ENCODE measurements at places on chromosomes 4 and X.

- DNase-seq: peak; percentile 54
Measured at GRCh38 chrX:135543924-135544323, 23.5 kb downstream of the INTS6L start.

DNA sequence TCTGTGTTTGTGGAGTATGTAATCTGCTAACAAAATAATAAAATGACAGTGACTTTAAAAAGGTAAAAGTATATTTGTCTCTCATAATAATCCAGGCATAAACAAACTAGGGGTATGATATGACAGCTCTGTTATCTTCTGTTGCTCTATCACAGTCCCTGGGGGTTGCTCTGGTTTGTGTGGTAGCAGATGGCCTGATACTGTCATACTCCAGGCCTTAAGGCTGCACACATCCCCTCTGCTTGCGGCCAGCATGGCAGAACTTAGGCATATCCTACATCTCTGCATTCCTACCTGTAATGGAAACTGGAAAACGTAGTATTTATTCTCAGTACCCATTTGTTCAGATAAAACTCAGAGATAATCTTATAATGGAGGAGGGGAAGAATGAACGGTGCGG, 117.9 kb upstream of the HAND2 start:
- DNase-seq: no peak

GRCh38 chrX:2521927-2522386, 21.2 kb upstream of the DHRSX start:
- DNase-seq: no peak

DNA sequence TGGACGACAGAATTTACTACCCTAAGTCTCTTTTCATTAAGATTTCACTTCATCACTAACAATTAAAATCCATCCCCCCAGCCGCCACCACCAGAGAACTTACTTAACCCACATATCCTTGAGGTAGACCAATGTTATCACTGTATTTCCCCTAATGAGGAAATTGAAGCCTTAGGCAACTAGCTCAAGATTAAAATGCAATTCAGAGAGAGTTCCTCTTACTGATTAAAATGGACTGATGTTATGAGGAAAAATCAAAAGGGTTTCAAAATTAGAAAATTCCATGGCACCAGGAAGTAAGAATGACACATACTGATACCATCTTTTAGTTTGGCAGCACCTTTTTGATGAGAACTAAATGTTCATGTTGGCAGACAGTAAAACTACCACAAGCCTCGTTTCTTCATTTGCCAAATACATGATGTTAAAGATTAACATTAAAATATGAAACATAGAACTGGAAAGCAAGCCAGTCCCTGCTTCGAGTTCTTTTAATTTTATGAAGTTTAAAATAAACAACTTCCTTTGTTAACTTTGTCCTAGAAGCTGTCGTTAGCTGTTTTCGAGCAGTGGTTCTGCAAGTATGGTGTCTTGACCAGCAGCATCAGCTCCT, 69.3 kb upstream of the CCDC160 start:
- no peak for DNase-seq

- no peak for DNase-seq
Measured at GRCh38 chrX:40011322-40012038, 86.3 kb downstream of the BCOR start.

GRCh38 chrX:118062048-118062789, 54.4 kb downstream of the KLHL13 start:
- no peak for DNase-seq

GRCh38 chr4:18540349-18540748, 518.8 kb upstream of the LCORL start:
- DNase-seq: no peak

DNA sequence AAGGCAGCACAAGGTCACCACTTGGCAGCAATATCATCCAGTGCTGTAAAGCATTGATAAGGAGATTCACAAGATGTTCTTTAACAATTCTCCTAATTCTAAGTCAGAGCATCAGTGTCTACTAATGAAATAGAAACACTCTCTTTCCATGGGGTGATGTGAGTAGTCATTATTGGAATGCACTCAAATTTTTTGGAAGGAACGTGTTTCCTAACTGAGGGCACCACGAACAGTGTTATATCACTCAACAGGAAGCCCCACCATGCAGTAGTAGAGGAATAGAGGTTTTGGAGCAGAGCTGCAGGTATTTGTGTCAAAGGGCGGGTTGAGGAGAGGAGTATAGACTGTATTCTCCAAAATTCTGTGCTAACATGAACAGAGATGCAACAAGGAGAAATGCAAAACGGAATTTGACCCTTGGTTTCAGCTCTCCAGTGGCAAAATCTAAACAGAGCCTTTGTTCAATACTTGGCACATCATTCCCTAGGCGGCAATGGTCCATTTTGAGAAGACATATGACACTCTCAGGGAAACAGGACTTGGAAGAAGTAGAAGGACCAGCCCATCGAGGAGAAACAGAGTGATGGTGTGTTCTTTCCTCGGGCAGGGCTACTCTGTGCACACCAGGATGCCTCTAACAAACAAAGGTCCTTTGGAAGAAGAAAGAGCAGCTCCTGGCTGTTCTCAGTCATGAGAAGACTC, 98.9 kb downstream of the CPEB2 start:
- no peak for DNase-seq

Measured in OCI-LY7 (cell line).